ENCODE measurements at places on chromosomes 7 and 10.

DNA sequence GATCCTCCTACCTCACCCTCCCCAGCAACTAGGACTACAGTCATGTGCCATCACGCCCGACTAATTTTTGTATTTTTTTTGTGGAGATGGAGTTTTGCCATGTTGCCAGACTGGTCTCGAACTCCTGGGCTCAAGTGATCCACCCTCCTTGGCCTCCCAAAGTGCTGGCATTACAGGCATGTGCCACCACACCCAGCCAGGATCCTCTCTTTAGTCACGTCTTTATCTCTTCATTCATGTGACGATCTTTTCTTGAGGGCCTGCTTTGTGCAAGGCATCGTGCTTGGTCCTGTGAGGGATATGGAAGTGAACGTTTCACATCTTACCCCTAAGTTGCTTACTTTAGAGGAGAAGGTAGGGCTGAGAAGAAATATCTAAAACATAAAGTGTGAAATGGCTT lies 21.6 kb downstream of the WBP1L start:
- no peak for DNase-seq

GRCh38 chr7:66344166-66344565 lies 139.0 kb downstream of the TPST1 start:
- no peak for DNase-seq

GRCh38 chr10:82089327-82089726 lies 214.3 kb downstream of the NRG3 start:
- DNase-seq, result no peak

DNA sequence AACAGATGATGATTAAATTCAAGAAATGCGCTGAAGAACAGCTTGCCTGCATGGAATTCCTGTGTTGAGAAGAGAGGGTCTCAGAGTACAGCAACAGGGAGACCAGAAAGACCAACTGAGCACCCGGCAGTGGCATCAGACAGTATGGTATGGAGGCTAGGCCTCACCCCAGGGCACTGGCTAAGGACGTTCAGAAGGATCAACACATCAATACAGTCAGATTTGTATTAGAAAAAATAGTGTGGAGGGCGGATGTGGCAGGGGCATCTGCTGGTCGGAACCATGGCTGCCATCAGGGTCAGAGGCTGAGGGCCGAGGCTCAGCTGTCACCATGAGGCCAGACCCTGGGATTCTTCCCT lies 142.1 kb downstream of the ADARB2 start:
- DNase-seq, result no peak

GRCh38 chr7:155377071-155377837 lies 79.6 kb downstream of the INSIG1 start:
- no peak for DNase-seq

DNA sequence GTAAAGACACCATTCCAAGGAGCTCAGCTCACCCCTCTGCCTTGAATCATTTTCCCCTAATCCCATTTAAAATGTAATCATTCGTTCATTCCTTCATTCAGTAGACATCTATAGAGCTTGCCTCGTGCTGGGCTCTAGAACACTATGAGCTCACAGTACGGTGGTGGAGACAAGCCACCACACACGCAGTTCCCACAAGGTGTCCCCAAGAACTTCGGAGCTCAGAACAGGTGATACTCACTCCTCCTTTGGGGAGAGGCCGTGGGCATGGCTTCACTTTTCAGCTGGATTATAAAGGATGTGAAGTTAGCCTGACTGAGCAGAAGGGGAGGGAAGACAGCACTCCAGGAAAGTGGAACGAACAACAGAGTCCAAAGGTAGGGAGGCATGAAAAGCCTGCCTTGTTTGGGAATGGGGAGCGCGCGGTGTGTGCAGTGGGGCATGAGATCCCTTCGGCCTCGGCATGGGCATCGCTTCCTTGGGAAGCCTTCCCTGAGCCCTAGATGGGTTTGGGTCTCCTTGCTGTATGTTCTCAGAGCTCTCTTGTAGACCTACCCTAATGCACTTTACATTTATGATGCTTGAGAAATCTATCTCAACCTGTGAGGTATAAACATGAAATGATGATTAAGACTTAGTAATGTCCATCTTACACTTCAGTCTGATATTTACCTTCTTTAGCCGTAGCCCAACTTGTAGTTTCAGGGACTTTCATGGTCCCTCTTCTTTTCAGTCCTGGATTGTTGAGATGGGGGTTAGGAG lies 809 bp upstream of the OGA start:
- no peak for DNase-seq

GRCh38 chr10:69048103-69048502 lies 39.8 kb upstream of the SRGN start:
- no peak for DNase-seq

GRCh38 chr10:98391578-98391991 lies 23.4 kb downstream of the PYROXD2 start:
- no peak for DNase-seq
